ENCODE measurements at places on chromosomes 3 and 15. TPM values are rescaled to one million over a fixed set of nuclear protein-coding genes. Genes with fewer than 3 reads are reported as not detected.

Gene CHRNA7
- 5.2 TPM for polyA plus RNA-seq

Gene KLHL40
- polyA plus RNA-seq = 0.66 TPM

Gene ACAD11
- polyA plus RNA-seq = 40.8 TPM

Gene MINAR1
- polyA plus RNA-seq = 0.36 TPM

Gene MAP3K13
- polyA plus RNA-seq = 37.4 TPM

Gene OSBPL10
- 2.2 TPM for polyA plus RNA-seq

Gene EIF4A2
- polyA plus RNA-seq = 359 TPM

Gene TM6SF1
- polyA plus RNA-seq = 1.8 TPM

Gene CEP70
- 49.8 TPM for polyA plus RNA-seq

Gene FOXL2
- not detected for polyA plus RNA-seq

Gene SPTBN5
- 0.62 TPM for polyA plus RNA-seq

Gene CCR1
- not detected for polyA plus RNA-seq

Gene FSD2
- polyA plus RNA-seq = 45.6 TPM

Gene TRMT10C
- polyA plus RNA-seq = 40.1 TPM

Gene C2CD4A
- not detected for polyA plus RNA-seq

Gene SERPINI2
- not detected for polyA plus RNA-seq

Gene DUOXA2
- not detected for polyA plus RNA-seq

Gene SEMA3G
- polyA plus RNA-seq = 3.2 TPM

Gene TMCO5A
- not detected for polyA plus RNA-seq

Gene SLC35G2
- 3.4 TPM for polyA plus RNA-seq

Gene RBSN
- 33.1 TPM for polyA plus RNA-seq

Gene RLBP1
- 0.40 TPM for polyA plus RNA-seq

Gene GOLGA8J
- polyA plus RNA-seq = not detected

Gene ABHD17C
- 12.9 TPM for polyA plus RNA-seq

Gene EPHA3
- 3.2 TPM for polyA plus RNA-seq

Gene MUC13
- 0.06 TPM for polyA plus RNA-seq

Gene NAALADL2
- polyA plus RNA-seq = 2.3 TPM

Gene CX3CR1
- polyA plus RNA-seq = 1.4 TPM

Gene GP5
- polyA plus RNA-seq = 0.21 TPM

Gene FHIT
- 31.2 TPM for polyA plus RNA-seq

Gene TNNC1
- 3,313 TPM for polyA plus RNA-seq

Gene C3orf85
- not detected for polyA plus RNA-seq

Gene PYGO1
- 7.2 TPM for polyA plus RNA-seq

Gene DOCK3
- polyA plus RNA-seq = 0.94 TPM

Gene MESD
- polyA plus RNA-seq = 35.8 TPM

Gene RNU5B-1
- polyA plus RNA-seq = not detected

Gene ARHGAP31
- polyA plus RNA-seq = 23.9 TPM

Gene SAMD7
- polyA plus RNA-seq = not detected

Gene KLF15
- 0.75 TPM for polyA plus RNA-seq

Gene IQCB1
- 19.8 TPM for polyA plus RNA-seq

Gene LRTM1
- 0.13 TPM for polyA plus RNA-seq

Gene SAXO2
- polyA plus RNA-seq = 26.3 TPM

Gene POC1A
- polyA plus RNA-seq = 10.6 TPM

Gene CFAP91
- 1.4 TPM for polyA plus RNA-seq

Gene ZPLD1
- polyA plus RNA-seq = not detected

Gene CTXN2
- polyA plus RNA-seq = 0.06 TPM

Gene INSYN1
- polyA plus RNA-seq = 5.4 TPM

Gene PTPN23
- polyA plus RNA-seq = 17.4 TPM

Gene ITIH1
- polyA plus RNA-seq = 0.20 TPM

Gene KCNMB2
- polyA plus RNA-seq = not detected

Gene MESP2
- 1.1 TPM for polyA plus RNA-seq

Gene NR2E3
- polyA plus RNA-seq = not detected

Gene ZBBX
- polyA plus RNA-seq = 2.5 TPM

Gene TM4SF18
- polyA plus RNA-seq = not detected

Gene FBXO45
- polyA plus RNA-seq = 9.1 TPM

Gene CATSPER2
- polyA plus RNA-seq = 5.3 TPM

Gene CTXND1
- 0.27 TPM for polyA plus RNA-seq

Measured in cardiac muscle cell (in vitro differentiated cells and primary cell).